Stimulated activated CD8-positive, alpha-beta memory T cell treated with anti-CD3 and anti-CD28 coated beads, Interleukin-2, amount 100 ng/mL, for 48 hours (primary cell): ENCODE measurements at places on chromosomes 13 and 19.

GRCh38 chr19:57071444-57071843, 48.3 kb upstream of the USP29 start:
- DNase-seq, result no peak

DNA sequence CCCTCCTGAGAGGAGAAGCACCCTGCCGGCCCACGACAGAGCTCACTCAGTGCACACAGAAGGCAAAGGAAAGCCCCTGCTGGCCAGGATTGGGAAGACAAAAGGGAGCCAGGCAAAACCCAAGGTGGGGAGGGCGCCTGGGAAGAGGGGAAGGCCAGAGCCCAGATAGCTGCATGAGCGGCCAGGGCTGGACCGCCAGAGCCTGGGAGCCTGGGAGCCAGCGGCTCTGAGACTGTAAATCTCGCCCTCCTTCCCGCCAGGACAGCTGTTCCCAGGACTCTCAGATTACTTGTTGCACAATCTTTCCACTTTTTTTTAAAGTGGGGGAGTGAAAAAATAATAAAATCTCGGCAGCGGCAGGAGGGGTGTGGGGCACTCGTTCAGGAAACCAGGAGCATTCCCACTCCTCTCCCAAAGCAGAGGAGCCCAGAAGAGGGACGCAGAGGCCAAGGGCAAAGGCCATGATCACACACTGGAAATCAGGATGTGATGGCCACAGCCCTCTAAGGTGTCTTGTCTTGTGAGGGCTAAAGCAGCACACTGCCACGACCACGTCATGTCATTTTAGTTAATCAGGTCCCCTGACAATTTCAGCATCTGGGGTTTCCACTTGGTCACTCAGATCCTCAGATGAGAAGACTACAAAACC, 19.6 kb upstream of the EPHX3 start:
- DNase-seq, result no peak

- no peak for DNase-seq
These were observed 13.3 kb downstream of the PCDH9 start for GRCh38 chr13:67216864-67217263.

DNA sequence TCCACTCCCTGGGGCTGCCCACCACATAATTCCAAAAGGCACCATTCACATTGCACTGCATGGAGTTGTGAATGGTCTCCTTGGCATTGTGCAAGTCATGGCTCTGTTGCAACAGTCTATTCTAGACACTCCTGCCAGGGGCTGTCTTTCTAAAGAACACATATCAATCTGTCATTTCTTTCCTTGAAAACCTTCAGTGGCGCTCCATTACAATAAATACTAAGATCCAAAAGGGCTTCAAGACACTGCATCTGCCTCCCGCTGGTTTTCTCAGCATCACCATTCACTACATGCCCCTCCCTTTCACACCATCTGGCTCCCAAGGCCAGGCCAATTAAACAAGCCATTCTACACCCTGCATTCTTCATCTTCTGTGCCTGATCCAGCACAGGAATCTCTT, 32.2 kb upstream of the TM9SF2 start:
- DNase-seq, result no peak

GRCh38 chr13:45500492-45501174, 35.9 kb downstream of the COG3 start:
- no peak for DNase-seq
